ENCODE measurements at places on chromosomes 1 and 21.
A peak's percentile ranks its signal among the peaks of the same experiment; 100 is the strongest.

- DNase-seq, result no peak
Measured at GRCh38 chr1:9886092-9886742, 23.9 kb downstream of the CTNNBIP1 start.

DNA sequence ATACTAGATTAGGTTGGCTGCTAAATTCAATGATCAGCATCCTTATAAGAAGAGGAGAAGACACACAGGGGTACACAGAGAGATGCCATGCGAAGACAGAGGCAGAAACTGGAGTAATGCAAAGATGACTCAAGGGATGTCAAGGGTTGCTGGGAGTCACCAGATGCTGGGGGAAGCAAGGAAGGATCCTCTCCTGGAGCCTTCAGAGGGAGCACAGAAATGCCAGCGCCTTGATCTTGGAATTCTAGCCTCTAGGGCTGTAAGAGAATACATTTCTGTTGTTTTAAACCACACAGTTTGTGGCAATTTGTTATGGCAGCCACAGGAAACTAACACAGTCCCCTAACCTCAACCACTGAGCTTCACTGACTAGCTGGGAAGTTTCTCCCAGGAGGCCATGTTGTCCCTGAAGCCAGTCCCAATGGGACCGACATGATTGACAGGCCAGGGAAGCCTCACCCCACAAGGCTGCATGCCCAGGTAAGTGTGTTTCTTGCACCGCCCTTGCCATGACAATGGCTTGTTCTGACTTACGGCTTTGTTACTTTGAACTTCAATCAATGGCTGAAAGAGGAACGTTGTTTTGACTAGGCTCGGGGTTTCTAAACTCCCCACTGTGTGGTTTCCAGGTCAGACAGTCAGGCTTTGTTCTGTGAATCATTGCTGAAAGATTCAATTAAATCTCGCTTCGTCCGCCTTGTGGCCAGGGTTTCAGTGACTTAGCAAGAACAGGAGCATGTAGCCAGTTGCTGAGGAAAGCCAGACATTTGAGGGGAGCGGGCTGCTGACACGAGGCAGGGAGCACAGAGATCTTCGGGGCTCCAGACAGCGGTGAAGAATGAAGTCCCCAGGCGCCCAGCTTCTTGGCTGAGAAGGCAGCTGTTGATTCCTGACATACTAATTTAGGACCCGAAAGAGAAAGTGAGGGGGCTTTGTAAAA, 62.3 kb downstream of the RUNX1 start:
- no peak for DNase-seq

- DNase-seq, result no peak
Measured at GRCh38 chr21:41765420-41765821, 1.4 kb downstream of the RIPK4 start.

- DNase-seq, result no peak
Measured at GRCh38 chr1:20821466-20821865, 34.4 kb upstream of the HP1BP3 start.

DNA sequence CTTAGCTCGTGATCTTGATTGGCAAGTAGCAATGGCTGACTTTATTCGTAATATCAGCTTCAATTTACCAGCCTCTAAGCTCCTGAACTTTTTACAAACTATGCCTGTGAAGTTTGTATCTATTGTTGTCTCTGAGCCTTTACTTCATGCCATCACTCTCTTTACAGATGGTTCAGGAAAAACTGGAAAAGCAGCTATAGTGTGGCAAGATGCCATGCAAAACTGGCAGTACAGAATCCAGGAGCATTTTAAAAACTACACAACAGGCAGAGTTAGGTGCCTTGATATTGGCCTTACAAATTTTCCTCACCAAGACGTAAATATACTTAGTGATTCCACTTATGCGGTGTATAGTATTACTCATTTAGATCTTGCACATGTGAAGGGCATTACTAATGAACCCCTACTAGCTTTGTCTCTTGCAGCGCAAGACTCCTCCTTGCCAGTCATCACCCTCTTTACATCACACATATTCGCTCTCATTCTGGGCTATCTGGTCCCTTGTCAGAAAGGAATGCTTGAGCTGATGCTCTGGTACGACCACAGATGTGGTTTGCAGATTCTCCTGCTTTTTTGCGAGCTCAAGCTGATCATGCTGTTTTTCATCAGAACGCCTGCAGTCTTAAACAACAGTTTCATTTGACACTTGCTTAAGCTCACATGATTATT, 36.3 kb downstream of the CLCA1 start:
- no peak for DNase-seq

DNA sequence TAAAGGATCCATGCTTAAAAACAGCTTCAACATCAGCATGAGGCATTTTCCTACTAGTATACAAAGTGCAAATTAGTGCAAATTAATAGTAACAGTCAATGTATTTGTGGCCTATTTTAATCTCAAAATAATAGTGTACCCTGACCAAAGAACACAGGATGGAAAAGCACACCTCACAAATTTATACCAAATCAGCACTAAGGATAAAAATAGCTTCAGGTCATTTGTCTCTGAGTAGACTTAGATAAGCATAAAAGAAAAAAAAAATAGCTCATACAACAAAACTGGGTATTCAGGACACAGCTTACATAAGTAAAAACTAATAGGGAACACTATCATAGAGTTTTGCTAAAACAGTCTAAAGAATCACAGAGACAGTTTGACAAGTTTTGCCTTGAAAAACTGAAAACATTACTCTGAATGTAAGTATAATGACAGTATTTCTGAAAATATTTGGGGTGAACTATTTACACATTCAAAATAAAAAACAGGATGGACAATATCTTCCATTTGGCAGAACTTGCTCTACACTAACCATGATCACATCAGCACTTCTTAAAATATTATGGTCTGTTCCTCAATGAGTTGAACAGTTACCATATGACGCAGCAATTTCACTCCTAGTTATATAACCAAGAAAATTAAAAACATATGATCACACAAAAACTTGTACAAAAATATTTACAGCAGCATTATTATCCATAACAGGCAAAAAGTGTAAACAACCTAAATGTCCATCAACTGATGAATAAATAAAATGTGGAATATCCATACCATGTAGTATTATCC, 46.3 kb downstream of the RNF115 start:
- DNase-seq, result no peak

GRCh38 chr1:87143413-87144135, 185.1 kb upstream of the LMO4 start:
- DNase-seq, result no peak

- DNase-seq, result no peak
Measured at GRCh38 chr1:202547215-202547614, 163.0 kb downstream of the SYT2 start.

DNA sequence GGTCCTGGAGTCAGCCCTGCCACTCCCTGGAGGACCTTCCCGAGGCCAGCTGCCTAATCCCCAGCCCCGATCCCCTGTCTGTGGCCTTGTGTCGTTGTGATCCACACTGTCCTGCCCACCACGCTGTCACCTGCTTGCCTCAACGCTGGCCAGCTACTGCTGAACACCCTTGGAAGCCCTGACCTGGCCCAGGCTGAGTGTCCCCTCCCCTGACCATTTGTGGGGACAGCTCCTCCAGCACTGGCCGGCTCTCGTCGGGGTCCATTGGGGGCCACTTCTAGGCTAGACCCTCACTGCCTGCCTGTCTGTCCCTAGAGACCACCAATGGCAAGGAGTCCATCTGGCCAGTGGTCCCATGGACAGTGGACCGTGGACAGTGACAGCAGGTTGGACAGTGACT, 12.0 kb upstream of the UMODL1 start:
- no peak for DNase-seq

GRCh38 chr1:165915480-165915879, 88.1 kb downstream of the UCK2 start:
- DNase-seq, result no peak

DNA sequence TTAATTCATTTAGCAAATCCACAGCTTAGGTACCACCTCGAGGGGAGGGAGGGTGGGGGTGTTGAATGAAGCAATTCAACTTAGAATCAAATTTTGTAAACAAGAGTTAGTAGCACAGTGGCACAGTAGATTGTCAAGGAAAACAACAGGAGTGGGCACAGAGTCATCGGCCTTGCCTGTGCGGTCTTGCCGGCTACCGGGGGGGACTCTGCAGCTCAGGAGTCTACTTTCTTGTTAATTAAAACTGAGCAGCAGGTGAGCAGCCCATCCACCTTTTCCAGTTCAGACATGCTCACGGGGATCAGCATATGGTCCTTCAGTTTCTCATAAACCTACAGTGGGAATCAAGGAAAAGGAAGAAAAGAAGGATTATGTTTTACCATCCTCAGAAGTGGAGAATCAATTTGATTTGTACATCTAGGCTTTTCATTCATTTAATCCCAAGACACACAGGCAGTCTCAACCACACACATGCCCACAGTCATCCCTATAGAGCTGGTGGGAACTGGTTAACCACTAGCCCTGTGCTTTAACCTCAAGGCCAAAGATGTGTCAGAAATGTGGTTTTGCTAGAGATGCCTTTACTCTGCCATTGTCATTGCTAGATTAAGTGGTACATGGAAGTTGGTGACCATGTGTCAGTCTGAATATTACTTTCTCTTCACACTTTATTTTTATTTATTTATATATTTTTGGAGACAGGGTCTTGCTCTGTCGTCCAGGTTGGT, 45.0 kb upstream of the BCL10 start:
- DNase-seq, result no peak

GRCh38 chr1:148347781-148348180, 135.3 kb downstream of the PPIAL4G start:
- no peak for DNase-seq

DNA sequence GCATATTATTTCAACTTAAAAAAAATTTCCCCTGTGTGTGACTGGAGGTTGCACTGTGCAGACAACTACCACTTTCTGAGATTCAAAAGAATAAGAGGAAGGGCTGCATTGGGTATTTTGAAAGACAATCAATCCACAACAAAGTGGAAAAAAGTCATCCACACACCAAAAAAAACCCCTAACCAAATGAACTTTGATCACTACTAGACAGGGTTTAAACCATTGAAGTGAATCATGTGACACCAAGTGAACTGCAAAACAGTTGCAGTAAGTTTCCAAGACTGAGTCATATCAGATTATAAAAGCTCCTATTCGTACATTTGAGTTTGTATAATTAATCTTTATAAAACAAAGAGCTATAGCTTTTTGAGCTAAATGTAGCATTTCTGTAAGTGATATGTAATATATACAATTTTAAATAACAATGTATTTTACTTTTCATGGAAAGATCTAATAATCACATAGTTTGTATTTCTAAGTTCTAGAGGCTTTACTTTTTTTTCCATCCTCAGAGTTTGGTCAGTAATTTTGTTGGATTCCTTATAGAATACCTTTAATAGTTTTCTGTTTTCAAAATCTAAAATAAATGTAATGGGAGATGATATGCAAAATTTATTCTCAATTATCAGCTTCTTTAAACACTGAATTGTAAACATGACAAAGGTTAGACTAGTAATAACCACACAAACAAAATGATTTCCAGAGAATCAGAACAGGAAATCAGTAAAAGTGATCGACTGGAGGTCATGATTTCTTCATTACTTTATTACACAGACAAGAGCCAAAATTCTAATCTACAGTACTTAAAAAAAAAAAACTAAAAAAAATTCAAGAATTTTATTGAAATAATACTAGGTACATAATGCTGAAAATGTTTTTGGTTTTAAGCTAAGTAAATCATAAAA, 50.5 kb upstream of the GFI1 start:
- DNase-seq, result no peak

- DNase-seq, result peak; percentile 91
Measured at GRCh38 chr1:227888404-227889046, 59.2 kb downstream of the WNT9A start.

DNA sequence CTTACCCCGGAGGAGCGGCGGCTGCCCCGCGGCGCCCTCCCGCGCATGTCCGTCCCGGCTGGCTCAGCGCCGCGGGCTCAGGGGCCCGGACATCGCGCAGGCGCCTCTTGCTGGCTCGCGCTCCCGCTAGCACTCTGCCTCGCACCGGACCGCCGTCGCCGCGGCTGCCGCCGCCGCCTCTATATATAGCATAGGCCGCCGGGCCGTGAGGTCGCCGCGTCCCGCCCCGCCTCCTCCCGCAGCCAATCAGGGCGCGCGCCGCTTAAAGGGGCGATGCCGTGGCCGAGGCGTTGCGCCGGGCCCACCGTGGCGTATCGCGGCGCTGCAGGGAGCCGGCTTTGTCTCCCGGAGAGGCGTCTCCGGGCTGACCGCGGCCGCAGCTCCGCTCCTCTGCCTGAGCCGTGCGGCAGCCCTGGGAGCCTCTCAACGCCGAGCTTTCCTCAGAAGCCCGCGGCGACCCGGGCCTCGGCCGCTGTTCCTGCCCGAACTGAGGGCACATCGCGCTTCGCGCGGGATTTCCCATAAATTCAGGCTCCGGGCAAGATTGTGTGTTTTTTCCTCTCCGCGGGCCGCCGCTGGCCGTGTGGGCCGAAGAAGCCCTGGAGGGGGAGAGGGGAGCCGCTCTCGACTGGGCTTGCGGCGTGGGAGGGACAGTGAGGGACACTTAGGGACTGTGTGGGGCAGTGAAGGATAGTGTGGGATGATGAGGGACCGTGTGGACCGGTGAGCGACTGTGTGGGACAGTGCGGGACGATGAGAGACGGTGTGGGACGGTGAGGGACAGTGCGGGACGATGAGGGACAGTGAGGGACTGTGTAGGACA, at the start of gene ERRFI1:
ERRFI1 (minus strand) TSS at position 157 of the 823 bp plus-strand sequence. CDS start 10,690 bp downstream, outside the sequence.
- no peak for DNase-seq

DNA sequence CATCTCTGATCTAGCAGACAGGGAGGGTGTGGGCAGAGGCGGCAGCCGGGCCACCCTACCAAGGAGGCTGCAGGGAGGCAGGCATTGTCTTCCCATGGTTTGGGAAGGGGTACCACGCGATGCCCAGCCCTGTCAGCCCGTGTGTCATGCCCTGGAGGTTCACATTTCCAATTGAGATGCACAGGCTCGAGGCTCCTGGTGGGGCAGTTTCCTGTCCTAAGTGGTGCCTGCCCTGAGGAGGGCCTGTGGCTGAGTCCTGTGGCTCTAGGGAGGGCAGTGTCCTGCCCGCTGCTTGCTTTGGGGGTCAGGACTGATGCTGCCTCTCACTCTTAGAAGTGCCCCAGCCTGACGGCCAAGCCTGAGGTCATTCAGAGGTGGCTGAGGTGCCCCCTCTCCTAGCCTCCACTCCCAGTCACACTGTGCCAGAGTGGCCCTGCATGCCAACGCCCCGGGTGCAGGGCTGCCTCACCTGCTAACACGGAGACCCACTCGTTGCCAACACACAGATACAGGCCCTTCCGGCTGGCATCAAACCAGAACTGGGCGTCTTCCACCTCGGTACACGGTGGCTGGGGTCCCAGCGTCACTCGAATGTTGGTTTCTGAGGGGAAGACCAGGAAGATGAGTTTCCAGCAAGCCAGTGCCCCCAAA, 11.9 kb downstream of the KRTAP10-1 start:
- DNase-seq, result no peak

GRCh38 chr21:27104846-27105431, 138.1 kb upstream of the ADAMTS5 start:
- DNase-seq, result no peak

GRCh38 chr1:6667139-6667538, 34.5 kb downstream of the DNAJC11 start:
- no peak for DNase-seq

GRCh38 chr1:248009681-248010080, 3.8 kb upstream of the OR2L5 start:
- DNase-seq, result no peak

GRCh38 chr1:177775924-177776323, 193.9 kb downstream of the SEC16B start:
- no peak for DNase-seq

GRCh38 chr1:89523572-89524368, 859 bp upstream of the LRRC8B start:
- DNase-seq, result no peak
